SK-N-DZ (cell line): ENCODE measurements at places on chromosomes 13 and 19.

DNA sequence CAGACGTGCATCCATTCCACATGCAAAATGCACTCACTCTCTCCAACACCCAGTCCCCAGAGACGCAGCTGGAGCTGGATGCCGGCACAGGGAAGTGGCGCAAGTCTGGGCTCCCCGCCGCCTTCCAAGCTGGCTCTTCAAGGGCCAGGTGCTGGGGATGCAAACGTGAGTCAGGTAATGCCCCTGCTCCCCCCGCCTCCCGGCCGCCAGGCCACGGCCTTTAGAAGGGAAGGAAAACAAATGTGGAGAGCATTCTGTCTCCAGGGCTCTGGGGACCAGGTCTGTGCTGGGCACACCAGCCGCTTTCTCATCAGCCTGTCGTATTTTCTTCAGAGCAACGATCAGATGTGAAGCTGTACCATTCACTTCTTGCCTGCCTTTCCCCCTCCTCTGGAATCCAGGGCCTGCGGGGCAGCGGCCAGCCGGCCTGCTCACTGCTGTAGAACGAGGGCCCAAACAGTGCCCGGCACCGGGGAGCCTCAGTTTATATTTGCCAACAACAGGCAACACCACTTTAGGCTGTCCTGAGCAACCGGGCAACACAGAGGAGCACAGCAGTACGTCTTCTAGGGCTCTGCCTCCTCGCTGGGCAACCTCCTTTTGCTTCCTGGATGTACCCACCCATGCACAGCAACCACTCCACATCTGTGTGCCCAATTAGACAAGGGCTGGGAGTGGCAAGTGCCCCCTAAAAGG is 3.8 kb downstream of the RAB20 start:
- no peak for DNase-seq

GRCh38 chr19:11420429-11421370 is 1.6 kb upstream of the RGL3 start:
- DNase-seq, result no peak

DNA sequence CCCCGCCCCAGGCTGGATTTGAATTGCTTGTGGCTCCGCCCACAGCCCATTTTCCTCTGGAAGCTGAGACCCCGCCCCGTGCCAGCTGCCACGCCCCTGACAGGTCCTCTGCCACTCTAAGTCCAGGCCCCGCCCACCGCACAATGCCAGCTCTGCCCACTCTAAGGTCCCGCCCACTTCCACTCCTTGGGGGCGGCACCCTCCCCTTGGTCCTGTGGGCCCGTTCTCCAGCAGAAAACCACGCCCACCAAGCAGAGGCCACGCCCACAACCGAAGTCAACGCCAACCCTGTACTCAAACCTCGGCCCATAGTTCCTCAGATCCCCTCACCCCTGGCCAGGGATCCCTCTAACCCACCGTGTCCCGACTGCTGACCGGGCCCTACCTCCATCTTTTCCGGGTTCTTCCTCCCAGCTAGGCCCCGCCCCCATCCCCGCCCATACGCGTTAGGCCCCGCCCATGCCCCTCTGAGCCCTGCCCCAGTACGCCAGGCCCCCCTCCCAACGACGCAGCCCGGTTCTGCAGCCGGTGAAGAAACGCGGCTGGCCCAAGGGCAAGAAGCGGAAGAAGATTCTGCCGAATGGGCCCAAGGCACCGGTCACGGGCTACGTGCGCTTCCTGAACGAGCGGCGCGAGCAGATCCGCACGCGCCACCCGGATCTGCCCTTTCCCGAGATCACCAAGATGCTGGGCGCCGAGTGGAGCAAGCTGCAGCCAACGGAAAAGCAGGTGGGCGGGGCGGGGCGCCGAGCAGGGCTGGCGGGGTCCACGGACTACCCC is 1.3 kb downstream of the HMG20B start:
- DNase-seq, result peak; percentile 75

- DNase-seq, result no peak
Measured at GRCh38 chr13:20105161-20105689, 55.6 kb downstream of the GJA3 start.

- DNase-seq, result peak; percentile 4
Measured at GRCh38 chr13:53100394-53101063, 71.9 kb downstream of the OLFM4 start.

GRCh38 chr19:50897191-50897607 is 14.0 kb downstream of the KLK4 start:
- no peak for DNase-seq

GRCh38 chr19:54551950-54552912 is 21.4 kb upstream of the LILRA2 start:
- no peak for DNase-seq

DNA sequence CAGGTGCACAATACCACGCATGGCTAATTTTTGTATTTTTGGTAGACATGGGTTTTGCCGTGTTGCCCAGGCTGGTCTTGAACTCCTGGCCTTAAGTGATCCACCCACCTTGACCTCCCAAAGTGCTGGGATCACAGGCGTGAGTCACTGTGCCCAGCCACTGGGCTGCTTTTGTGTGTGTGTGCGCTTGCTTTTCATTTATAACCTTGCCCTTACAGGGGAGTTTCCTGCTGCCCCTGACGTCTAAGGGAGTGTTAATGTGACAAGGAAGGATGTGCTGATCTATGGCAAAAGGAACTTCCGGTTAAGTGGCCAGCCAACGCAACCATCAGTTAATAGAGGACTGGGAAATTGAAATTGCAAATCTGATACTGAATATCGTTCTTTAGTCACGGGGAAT is 57.7 kb downstream of the ING1 start:
- DNase-seq, result no peak

DNA sequence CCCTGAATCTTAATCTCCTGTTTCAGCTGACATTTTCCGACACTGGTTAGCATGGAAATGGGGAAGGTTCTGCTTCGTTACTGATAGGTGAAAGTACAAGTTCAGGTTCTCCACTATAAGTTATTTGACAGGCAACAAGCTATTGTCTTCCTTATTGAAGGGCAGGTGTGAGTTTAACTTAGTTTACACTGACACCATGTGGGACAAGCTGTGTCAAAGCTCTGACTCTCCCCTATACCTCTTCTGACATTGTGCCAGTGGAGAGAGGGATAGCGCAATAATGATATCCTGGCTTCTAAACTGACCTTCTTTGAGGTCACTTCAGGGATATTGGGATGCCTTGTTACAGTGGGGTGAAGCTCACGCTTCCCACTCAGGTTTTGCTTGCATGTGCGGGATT is 587.0 kb upstream of the SLITRK5 start:
- DNase-seq, result no peak

DNA sequence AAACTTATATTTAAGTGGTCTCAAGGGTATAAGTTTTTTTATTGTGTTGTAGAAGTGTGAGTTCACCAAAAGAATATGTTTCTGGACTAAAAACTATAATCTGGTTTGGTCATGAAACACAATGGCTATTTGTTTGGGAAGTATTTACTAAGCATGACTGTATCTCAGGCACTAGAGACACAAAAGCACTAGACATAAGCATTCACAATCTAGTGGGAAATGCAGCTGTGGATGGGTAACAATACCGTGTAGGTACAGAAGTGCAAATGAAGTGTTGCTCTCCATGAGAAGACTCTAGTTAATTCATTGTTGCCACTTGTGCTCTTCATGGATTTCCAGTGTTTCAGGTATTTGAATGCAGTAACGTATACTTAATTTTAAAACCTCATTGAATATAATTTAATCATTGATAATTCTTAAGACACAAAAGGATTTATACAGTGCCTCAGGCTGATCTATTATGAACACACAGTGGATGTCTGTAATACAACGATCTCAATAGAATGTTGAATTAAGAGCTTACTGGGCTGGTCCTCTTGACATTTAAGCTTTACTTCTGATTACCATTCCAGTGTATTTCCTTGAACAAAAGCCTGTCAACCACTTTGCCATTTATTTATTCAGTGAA is 50.9 kb downstream of the TPT1 start:
- no peak for DNase-seq

- no peak for DNase-seq
Measured at GRCh38 chr13:69921156-69921555, 186.5 kb upstream of the ATXN8OS start.

DNA sequence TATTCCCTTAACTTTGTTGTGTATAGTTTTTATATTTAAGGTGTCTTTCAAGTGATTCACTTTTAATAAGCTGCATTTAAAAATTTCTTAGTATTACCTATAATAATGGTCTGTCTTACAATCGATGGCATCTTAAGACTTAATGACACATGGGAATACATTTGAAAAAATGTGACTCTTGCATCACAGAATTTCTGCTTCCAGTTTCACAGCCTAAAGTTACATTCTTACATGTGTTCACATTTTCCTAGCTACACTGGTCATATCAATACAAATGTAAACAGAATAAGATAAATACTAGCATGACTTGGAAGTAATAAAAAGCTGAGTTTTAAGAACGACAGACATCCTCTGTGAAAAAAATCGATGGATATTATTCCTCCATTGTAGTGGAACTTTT is 1597.1 kb upstream of the MIR17HG start:
- DNase-seq, result no peak

- DNase-seq, result no peak
Measured at GRCh38 chr13:22278336-22278929, 607.6 kb downstream of the FGF9 start.

GRCh38 chr13:47548294-47548840 is 452.7 kb downstream of the SUCLA2 start:
- DNase-seq, result no peak

GRCh38 chr13:98719527-98720250 is 32.8 kb downstream of the SLC15A1 start:
- no peak for DNase-seq

DNA sequence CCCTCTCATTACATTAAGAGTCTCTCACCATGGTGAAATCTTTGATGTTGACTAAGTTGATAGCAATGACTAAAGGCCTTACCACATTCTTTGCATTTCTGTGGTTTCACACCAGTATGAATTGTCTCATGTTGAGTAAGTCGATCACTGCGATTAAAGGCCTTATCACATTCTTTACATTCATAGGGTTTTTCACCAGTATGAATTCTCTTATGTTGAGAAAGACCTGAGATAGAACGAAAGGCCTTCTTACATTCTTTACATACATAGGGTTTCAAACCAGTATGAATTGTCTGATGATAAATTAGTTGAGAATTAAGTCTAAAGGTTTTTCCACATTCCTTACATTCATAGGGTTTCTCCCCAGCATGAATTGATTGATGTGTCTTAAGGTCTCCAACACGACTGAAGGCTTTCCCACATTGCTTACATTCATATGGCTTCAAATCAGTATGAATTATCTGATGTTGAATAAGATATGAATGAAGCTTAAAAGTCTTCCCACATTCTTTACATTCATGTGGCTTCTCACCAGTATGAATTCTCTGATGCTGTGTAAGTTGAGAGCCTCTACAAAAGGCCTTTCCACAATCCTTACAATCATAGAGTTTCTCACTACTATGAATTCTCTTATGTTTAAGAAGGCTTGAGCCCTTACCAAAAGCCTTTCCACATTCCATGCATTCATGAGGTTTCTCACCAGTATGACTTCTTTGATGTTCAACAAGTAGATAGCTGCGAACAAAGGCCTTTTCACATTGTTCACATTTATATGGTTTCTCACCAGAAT is 45.6 kb downstream of the ZNF283 start:
- no peak for DNase-seq

GRCh38 chr13:32033744-32034143 is 2.2 kb downstream of the FRY start:
- no peak for DNase-seq
